Thoracic aorta (tissue), 2 donors: ENCODE measurements at places on chromosomes 5 and 9. TPM values are rescaled to one million over a fixed set of nuclear protein-coding genes. Genes with fewer than 3 reads are reported as not detected.

Gene TNC
- 87.1 TPM for total RNA-seq

Gene WHRN
- total RNA-seq, result 4.1 TPM

Gene KIF12
- not detected for total RNA-seq

Gene LCN9
- total RNA-seq, result not detected

Gene BARHL1
- not detected for total RNA-seq

Gene NDOR1
- 17.7 TPM for total RNA-seq

Gene LAMC3
- 2.8 TPM for total RNA-seq

Gene XPA
- total RNA-seq, result 15.0 TPM

Gene PAPPA
- 17.4 TPM for total RNA-seq

DNA sequence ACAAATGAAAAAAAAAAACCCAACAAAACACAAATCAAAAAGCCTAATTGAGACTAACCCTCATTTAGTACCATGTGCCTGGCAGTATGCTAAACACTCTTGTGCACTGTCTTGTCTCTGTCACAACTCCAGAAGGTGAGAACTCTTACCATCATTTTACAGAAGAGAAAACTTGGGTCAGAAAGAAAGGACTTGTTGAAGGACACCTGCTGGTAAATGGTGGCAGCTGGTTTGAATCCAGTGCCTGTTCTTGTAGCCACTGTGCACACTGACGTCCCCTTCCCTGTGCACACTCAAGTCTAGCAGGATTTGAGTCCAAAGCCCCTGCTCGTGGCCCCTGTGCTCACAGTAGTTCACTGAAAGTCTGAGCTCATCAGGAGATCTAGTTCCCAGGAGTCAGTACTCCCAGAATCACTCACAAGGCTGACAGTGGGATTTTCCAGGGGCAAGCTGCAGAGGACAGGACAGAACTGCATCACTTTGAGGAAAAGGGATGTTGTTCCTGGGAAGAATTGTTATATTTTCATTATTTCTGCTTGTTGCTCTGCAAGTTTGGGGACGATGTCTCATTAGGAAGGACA lies 43.0 kb upstream of the HSD17B4 start:
- DNase-seq, result no peak

- DNase-seq, result no peak
These were observed 2.8 kb upstream of the GRK6 start for GRCh38 chr5:177423671-177424070.

GRCh38 chr5:95152535-95152934 lies 132.4 kb downstream of the MCTP1 start:
- DNase-seq, result no peak

GRCh38 chr5:127589309-127590030 lies 59.4 kb upstream of the CTXN3 start:
- no peak for DNase-seq

DNA sequence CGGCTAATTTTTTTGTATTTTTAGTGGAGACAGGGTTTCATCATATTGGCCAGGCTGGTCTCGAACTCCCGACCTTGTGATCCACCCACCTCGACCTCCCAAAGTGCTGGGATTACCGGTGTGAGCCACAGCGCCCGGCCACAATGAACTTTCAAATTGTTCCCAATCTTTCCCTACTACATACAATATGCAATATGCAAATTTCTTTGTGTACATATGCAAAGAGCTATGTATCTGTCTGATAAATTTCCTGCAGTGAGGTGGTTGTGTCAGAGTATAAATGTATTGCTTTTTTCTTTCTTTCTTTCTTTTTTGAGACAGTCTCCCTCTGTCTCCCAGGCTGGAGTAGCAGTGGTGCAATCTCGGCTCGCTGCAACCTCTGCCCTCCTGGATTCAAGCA lies 48.8 kb upstream of the PLPP1 start:
- no peak for DNase-seq

DNA sequence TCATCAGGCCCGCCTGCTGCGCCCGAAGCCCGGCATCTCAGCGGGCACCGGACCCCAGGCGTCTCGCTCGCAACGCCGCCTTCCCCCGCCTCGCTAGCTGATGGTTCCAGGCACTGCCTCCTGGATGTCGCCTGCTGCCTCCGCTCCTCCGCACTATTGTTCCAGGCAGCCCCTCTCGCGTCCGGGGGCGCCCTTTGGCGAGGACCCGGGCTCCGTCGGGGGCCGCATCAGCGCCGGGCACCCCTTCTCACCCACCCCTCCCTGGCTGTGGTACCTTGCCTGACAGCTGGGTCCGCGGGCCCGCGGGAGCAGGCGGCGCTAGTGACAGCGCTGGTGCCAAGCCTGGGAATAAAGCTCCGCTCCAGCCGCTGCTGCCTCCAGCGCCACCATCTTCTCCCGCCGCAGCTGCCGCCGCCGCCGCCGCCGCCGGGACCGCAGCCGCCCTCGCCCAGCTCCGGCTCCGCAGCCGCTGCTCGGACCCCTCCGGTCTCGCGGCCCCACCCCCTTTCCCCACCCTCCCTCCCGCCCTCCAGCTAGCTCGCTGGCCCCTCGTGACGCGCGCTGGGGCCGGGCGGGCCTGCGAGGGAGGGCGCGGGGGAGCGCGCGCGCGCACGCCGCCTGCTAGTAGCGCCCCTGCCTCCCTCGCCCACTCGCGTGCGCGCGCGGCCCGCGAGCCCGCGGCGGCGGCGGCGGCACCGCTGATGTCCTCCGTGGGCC lies at the start of gene APBA1:
Gene APBA1 (minus strand): TSS at position 493 of the 717 bp plus-strand sequence.
- no peak for DNase-seq

DNA sequence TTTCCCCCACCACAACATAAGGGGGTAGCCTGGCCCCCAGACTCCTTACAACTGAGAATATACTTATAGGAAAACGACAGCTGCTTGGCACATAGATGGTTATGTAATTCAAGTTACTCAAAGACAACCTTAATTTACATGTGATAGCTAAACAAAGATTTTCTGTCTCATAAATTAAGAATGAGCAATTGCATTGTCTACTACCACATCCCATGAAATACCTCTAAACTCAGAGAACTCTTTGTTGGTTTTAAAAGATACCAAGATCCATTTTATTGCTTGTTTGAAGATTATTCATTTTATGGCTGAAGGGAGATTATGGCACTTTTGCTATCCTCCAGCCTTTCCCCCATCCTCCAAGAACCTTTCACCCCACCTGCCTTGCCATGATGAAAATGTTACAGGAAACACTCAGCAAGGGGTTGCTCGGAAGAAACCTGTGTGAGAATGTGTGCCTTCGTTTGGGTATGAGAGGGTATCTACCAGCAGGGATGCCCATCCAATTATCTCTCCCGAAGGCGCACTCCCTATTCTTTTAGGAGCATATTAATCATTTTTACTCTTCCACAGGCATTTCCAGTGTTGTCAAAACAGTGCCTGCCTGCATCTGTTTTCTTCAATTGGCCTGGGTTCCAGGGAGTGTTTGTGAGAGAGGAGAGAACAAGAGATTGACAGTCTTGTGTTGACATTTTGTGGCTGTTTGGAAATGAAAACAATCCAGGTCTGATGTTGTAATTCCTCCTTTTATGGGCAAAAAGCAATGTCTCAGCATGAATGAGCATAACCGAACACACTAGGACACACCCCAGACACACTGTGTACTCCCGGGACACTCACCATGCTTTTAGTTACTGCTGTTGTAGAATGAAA lies 208.0 kb upstream of the ANKRD55 start:
- no peak for DNase-seq

- DNase-seq, result no peak
These were observed 100.7 kb downstream of the NLN start for GRCh38 chr5:65822710-65823109.

- no peak for DNase-seq
These were observed 330.7 kb upstream of the ADAMTSL1 start for GRCh38 chr9:18143073-18143745.

DNA sequence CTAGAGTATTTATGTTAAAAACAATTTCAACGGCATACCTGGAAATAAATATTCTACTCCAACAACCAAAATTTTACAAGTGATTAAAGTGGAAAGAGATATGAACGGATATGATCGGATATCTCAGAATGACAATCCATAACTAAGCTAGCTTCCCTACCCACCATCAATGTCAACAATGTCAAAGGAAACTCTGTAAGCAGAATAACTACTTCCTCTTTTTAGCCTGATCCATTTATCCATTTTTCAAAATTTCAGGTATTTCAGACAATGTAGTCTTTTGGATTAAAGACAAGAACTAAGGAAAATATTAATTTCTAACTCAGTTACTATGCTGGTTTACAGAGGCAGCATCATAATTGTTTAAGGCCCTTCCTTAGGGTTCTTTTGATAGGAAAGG lies 188.7 kb downstream of the DENND1A start:
- DNase-seq, result no peak

GRCh38 chr9:91407580-91408318 lies 15.9 kb downstream of the NFIL3 start:
- no peak for DNase-seq

DNA sequence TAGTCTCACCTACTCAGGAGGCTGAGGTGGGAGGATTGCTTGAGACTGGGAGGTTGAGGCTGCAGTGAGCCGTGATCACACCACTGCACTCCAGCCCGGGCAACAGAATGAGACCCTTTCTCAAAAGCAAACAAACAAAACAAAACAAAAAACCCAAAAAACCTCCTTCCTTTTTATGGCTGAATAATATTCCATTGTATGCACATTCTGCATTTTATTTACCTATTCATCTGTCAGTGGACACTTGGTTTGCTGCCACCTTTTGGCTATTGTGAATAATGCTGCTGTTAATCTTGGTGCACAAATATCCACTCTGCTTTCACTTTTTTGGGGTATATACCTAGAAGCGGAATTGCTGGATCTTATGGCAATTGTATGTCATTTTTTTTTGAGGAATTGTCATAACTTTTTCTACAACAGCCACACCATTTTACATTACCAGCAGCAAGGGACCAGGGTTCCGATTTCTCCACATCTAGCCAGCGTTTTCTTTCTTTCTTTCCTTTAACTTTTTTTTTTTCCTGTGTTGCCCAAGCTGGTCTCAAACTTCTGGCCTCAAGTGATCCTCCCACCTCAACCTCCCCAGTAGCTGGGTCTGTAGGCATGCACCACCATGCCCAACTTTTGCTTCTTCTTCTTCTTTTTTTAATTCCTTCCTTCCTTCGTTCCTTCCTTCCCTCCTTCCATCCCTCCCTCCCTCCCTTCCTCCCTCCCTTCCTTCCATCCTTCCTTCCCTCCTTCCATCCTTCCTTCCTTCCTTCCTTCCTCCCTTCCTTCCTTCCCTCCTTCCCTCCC lies 30.6 kb downstream of the NKX2-5 start:
- DNase-seq, result no peak

- DNase-seq, result no peak
These were observed 55.7 kb downstream of the ERBIN start for GRCh38 chr5:65981969-65982619.

- no peak for DNase-seq
These were observed 33.0 kb downstream of the USP20 start for GRCh38 chr9:129868023-129868871.

DNA sequence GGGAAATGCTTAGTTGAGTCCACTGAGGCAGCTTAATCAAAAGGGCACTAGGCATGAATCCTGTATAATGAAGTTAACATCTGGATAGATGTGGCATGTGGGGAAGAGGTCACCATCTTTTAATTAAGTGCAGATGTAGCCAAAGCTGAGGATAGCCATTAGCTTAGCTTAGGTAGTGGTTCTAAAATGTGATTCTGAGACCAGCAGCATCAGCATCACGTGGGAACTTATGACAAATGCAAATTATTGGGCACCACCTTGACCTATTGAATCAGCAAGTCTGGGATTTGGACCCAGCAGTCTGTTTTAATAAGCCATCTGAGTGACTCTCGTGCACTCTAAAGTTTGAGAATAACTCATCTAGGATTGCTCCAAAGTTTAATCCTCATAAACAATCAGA lies 63.8 kb downstream of the SNCAIP start:
- DNase-seq, result no peak

GRCh38 chr9:71741926-71742648 lies 26.2 kb downstream of the CEMIP2 start:
- no peak for DNase-seq

- no peak for DNase-seq
These were observed 192.5 kb downstream of the CDK5RAP2 start for GRCh38 chr9:120387257-120388002.

GRCh38 chr5:74257060-74257527 lies 383.4 kb downstream of the ENC1 start:
- DNase-seq, result no peak

GRCh38 chr5:127770272-127770671 lies 67.1 kb downstream of the CCDC192 start:
- DNase-seq, result no peak

- DNase-seq, result no peak
These were observed 443.9 kb upstream of the KLF4 start for GRCh38 chr9:107933516-107933915.

- no peak for DNase-seq
These were observed 747 bp downstream of the TRPM3 start for GRCh38 chr9:71120501-71121247.

DNA sequence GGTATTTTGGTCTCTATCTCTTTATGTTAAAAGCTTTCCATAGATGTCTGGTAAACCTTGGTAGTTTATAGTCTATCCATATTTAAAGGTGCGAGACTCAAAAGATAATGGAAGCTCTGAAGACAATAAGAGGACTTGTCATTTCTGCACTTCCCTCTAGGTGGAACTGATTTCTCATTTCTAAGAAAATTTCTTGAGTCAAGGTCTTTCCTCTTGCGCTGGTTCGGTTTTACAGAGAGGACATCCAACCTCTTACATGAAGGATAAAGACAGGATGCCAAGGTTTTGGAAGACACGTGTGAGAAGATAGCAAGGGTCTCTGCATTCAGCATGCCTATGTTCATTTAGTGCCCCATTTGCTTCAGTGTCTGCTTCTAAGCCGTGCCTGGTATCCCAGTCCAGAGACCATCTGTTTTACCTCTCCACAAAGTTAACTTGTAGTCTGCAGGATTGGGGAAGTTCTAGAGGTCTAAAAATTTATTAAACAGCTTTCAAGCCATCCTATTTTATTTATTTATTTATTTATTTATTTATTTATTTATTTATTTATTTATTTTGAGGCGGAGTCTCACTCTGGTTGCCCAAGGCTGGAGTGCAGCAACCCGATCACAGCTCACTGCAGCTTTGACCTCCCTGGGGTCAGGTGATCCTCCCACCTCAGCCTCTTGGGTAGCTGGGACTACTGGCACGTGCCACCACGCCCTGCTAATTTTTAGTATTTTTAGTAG lies 41.6 kb downstream of the KIAA1191 start:
- DNase-seq, result no peak

DNA sequence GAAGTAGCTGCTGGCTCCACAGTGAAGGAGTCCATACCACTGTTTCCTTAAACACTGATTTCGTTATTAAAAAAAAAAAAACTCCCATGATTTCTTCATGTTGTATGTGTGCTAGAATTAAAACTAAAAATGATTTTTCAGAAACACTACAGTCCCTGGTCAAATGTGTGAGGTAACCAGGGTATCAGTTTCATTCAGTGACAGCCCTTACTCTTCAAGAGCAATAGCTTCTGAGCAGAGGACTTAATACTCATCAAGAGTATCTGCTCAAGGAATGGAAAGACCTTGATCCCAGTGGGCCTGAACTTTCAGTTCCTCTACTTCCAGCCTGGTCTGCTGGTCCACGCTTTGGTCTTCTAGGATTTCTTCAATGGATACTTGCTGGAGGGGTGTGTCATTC lies 95.1 kb downstream of the BNC2 start:
- DNase-seq, result no peak

- no peak for DNase-seq
These were observed 3.0 kb upstream of the FUT7 start for GRCh38 chr9:137034709-137035506.

- no peak for DNase-seq
These were observed 14.7 kb downstream of the IL31RA start for GRCh38 chr5:55865831-55866230.

- no peak for DNase-seq
These were observed 3.2 kb upstream of the C5orf63 start for GRCh38 chr5:127076315-127077129.

- no peak for DNase-seq
These were observed 188.2 kb downstream of the PAX5 start for GRCh38 chr9:36845844-36846243.
